Naive B cell (primary cell): ENCODE measurements at places on chromosomes 13 and 19. TPM values are rescaled to one million over a fixed set of nuclear protein-coding genes. Genes with fewer than 3 reads are reported as not detected.
A peak's percentile ranks its signal among the peaks of the same experiment; 100 is the strongest.

- no peak for DNase-seq
Observed at GRCh38 chr13:103099722-103100293, 33.6 kb upstream of the SLC10A2 start.

DNA sequence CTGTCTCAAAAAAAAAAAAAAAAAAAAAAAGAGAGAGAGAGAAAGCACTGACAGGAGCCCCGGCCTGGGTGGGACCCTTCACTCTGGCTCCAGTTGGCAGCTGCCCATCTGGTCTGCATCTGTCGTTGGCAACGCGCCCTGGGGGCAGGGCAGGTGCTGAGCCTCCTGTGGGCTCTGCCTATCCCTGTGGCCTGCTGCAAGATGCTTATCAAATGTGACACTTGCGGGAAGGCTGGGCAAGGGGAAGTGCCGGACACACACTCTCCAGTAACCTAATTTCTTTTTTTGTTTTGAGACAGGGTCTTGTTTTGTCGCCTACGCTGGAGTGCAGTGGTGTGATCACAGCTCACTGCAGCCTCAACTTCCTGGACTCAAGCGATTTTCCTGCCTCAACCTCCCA lies 10.7 kb upstream of the KPTN start:
- DNase-seq, result no peak

DNA sequence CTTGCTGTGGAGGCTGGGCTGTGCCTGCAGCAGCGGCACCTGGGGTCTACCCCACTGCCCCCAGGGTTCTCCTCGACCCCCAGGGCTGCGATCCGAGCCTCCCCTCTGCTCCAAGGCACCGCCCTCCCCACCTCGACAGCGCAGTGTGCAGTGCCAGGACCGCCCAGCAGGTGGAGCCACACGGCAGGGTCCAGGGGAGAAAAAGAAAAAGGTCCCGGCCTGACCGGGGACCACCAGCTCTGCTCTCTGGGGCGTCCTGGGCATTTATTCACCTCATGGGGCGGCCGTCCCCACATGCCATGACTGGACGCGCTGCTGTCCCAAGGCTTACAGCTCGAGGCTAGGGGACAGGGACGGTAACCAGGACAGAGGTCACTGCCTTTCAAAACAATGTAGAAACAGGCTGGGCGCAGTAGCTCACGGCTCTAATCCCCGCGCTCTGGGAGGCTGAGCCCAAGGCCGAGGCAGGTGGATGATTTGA lies 10.6 kb downstream of the REXO1 start:
- DNase-seq, result peak; percentile 49

The TUBA3C gene
- polyA plus RNA-seq, result not detected
